ENCODE measurements at places on chromosomes 2 and 18.

DNA sequence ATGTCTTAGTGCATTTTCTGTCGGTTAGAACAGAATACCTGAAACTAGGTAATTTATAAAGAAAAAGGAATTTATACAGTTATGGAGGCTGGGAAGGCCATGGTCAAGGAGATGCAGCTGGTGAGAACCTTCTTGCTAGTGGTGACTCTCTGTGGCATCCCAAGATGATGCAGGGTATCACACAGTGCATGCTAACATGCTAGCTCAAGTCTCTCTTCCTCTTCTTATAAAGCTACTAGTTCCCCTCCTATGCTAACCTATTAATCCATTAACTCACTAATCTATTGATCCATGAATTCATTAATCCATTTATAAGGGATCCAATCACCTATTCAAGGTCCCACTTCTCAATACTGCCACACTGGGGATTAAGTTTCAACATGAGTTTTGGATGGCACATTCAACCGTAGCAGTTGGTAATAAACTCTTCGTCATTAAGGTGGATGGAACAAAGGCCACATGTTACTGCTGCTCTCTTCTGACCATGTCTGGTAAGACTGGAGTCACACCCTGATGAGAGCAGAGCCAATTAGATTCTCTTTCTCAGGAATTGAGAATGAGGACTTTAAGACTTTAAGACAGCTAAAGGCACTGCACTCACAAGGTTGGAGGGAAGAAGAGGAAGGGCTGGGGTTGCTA, 211.6 kb upstream of the SMAD7 start:
- DNase-seq: no peak

GRCh38 chr2:121949271-121949670, 193.8 kb downstream of the TSN start:
- no peak for DNase-seq

DNA sequence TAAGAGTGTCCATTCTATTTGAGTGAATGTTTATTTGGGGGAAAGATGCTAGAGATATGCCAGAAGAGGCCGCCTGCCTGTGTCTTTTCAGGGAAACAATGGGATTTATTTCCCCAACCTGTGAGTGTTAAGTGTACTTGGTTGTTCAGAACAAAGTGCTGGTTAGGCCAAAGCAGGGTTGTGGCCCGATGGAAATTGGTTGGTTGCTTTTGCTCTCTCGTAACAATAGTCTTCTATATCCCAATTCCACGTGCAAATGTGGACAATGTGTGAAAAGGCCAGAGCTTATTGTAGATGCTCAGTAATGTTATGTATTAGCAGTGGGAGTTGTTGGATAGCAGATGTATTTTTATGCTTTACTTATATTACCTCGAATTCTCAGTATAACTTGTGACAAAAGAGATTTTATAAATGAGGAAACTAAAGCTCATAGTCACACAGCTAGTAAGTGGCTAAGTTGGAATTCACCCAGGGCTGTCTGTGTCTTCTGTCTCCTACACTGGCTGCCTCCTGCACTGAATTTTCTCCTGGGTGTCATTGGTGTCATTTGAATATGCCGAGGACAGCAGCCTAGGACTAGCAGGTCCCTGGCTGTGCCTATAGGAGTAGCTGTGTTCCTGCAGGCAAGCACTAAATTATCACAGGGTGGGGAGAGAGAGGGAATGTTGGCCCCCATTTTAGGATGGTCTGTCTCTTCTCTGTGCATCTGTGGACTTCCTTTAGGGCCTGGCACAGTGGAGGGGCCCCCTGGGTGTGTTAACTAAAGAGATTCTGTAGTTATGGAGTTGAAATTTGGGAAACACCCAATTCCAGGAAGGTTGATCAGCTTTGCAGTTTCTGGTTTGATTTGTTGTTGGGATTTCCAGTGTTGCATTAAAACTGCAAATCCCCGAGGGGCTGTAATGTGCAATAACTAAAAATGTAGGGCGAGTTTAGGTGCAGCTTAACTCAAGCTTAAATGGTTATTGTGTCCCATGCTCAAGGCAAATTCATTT, 21.6 kb downstream of the GPD2 start:
- DNase-seq: no peak

GRCh38 chr2:232343821-232344220, 34.7 kb upstream of the ALPP start:
- no peak for DNase-seq

All from brain pericyte (primary cell).